ENCODE measurements at places on chromosomes 3 and 15.

- DNase-seq, result no peak
These were observed 848.8 kb upstream of the GBE1 start for GRCh38 chr3:82610236-82610635.

- DNase-seq, result no peak
These were observed 152.5 kb downstream of the MEX3B start for GRCh38 chr15:81893182-81893835.

DNA sequence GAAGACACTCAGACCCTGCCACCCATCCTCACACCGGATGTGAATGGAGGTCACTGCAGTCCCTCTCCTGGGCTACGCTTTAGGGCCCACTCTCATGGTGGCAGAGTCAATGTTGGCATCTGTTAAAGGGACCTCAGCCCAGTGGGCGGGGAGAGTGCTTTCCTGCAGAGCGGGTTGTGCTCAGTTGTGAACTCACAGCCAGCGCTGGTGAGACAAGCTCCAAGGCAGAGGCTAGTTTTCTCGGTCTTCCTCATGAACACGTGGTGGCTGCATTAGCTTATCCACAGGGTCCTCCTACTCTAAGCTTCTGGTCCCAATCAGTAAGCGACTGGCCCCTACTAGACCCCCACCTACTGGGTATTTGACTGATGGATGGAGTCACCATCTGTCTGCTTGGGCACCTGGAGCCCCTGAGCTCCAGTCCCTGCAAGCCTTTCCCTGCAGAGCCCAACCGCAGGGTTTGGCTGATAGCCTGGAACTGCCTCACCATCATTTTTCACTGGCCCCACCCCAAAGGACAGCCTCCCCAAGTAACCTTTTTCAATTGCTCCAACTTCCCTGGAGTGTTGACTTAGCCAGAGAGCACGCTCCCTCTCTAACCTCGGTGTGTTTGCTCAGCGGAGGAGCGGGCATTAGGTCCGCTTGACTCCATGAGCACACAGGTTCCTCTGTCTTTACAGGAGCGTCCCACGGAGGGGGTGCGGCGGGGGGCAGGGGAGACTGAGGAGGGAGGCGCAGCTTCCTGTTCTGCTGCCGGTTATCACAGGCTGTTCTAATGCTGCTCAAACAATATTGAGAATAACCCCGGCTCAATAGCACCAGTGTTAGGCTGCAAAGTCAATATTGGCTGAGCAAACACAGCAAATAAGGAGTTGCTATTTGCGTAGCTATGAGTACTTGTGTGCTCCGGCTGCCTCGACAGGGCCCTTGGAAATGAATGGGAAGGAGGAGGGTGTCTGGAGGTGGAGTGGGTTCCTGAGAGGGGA, 141.7 kb downstream of the RPLP1 start:
- no peak for DNase-seq

DNA sequence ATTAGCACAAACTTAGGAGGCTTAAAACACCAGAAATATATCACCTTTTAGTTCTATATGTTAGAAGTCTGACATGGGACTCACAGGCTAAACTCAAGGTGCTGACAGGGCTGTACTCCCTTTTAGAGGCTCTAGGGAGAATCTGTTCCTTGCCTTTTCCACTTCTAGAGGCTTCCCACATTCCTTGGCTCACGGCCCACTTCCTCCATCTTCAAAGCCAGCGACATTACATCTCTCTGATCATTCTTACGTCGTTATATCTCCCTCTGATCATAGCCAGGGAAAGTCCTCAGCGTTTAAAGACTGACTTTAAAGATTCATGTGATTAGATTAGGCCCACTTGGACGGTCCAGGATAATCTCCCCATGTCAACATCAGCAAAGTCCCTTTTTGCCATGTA, 166.3 kb downstream of the GREM1 start:
- DNase-seq, result no peak

- DNase-seq, result peak; percentile 36
These were observed 263.6 kb upstream of the HES1 start for GRCh38 chr3:193872265-193872753.

- DNase-seq, result no peak
These were observed 133.6 kb downstream of the CD47 start for GRCh38 chr3:107956991-107957900.

- no peak for DNase-seq
These were observed 179.3 kb downstream of the FNDC3B start for GRCh38 chr3:172218350-172219323.

DNA sequence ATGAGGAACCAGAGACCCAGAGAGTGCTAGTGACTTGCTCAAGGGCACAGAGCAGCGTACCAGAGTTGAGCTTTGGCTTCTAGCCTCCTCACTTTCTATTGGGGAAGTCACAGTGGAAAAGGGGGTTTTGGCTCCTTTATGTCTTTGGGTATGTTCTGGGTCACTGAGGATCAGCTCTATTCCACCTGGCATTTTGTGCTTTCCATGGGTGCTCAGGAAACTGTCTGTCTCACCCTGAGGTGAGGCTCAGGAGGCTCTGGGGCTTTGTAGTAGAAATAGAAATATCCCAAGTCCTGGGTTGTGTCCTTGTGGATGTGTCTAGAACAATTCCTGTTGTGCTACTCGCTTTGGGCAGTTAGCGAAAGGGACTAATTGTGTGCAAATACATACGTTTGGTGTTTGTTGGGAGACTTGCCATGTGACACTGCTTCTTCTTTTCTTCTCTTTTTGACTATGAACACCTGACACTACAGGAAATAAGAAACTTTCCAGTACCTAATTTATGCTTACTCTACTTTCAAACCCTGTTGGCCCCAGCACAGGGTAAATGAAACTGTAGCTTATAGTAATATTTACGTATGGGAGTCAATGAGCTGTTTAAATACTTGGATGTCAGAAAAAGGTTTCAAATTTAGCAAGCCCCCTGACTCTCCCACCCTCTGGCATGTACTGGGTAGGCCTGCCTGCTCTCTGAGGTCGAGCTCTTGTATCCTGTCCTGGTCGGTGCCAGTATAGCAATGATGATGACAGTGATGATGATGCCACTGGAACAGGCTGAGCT, 35.6 kb downstream of the SMAD3 start:
- peak; percentile 90 for DNase-seq

GRCh38 chr3:134364936-134365765, 9.1 kb downstream of the AMOTL2 start:
- DNase-seq, result no peak

- DNase-seq, result no peak
These were observed 532.9 kb upstream of the IL12A start for GRCh38 chr3:159455741-159456181.

GRCh38 chr3:16871915-16872842, 12.6 kb upstream of the PLCL2 start:
- DNase-seq, result no peak

- DNase-seq, result no peak
These were observed 315.3 kb upstream of the UBE2E2 start for GRCh38 chr3:22887664-22888291.

DNA sequence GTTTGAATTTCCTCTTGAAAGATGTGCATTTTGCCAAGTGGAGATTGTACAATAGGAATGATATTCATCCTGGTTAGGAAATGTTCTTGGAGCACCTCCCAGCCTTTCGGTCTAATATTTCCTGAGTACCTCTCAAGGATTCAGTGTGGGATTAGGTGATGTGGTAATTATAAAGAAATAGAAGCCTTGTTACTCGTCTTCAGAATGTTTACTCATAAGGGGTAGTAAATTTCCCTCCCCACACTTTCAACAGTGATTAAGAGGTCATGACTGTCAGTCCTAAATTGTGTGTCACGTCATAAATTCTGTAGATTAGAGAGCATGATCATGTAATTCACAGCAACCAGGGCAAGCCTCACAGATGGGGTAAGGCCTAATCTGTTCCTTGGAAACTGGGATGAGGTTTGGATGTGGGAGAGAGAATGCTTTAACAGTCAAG, 633.1 kb upstream of the TBL1XR1 start:
- no peak for DNase-seq

DNA sequence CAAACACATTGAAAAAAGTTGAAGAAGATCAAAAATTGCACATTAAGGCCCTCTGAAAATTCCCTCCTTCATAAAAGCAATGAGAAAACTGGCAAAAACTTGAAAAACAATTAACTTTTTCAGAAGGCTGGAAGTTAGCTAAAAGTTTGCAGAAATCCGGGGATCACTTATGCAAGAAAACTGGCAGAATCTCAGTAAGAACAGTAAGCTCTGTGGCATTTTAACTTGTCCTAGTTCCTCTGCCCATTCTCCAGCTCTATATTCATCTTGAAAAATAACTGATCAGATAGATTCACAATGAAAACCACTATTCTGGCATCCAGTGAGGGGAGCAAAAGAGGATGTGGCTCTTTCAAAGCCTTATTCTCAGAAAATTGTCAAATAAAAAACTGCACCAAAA, 566.8 kb downstream of the NTRK3 start:
- DNase-seq, result no peak

DNA sequence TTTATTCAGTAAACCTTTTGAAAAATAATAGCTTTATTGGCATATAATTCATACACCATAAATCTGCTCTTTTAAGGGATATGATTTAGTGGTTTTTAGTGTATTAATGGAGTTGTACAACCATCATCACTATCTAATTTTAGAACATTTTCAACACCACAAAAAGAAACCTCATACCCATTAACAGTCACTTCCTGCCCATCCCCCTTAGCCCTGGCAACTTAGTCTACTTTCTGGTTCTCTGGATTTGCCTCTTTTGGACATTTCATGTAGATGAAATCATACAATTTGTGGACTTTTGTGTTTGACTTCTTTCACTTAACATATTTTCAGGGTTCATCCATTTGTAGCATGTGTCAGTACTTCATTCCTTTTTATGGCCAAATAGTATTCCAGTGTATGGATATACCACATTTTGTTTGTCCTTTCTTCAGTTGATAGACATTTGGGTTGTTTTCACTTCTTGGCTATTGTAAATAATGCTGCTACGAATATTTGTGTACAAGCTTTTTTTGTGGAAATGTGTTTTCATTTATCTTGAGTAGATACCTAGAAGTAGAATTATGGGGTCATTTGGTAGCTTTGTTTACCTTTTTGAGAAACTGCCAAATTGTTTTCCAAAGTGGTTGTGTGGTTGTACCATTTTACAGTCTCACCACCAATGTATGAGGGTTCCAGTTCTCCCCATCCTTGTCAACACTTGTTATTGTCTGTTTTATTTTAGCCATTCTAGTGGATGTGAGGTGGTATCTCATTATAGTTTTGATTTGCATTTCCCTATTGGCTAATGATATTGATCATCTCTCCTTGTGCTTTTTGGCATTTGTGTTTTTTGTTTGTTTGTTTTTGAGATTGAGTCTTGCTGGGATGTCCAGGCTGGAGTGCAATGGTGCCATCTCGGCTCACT, 45.8 kb downstream of the SMAD3 start:
- DNase-seq, result no peak

DNA sequence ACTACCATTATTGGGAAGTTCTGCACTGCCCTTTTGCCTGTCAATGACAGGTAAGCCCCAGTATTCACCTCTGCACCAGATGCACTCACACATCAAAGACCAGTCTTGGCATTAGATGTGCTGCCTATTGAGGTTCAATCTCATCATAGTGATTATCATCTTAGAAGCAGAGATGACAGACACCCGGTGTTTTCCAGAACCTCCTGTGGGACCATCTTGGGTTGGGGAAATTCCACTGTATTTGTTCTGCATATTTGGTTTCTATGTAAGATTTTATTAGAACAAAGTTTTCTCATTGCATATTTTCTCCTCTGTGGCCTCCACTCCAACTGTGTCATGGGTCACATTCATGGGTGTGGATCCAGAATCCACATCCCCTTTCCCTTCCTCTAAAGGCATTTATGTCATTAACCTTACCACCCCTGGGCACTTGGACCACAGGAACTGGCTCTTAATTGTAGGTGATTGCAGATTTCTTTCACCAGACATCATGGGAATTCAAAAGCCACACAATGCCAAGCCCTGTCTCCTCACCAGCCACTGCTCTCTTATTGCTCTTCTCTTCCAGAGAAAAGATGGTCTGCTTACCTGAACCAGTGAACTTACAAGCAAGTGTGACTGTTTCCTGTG, 31.2 kb downstream of the PLA1A start:
- no peak for DNase-seq

DNA sequence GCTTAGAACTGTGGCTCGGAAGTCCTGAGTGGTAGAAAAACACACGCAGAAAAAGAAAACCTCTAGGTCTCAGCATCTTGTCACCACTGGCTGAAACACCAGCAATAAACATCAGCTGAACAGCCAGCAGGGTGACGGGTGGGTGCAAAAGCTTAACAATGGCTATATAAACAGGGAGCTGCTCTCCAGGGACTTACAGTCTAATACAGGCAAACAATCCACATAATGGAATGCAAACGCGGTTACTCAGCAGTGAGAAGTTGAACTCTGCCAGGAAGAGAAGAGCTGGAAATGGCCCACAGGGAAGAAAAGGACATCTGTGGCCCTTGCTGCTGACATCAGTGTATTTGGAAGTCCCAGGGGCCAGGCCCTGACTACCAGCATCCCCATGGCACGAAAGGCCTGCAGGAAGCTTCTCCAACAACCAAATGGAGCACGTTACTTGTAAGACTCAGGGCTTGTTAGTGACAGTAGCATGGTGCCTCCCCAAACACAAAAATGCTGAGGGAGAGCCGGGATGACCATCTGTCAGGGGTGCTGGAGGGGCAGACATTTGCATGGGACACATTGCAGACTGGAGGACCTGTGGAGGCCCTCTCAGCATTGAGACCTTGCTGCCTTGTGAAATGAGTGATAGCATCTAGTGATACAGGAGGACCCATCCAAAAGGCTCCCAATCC, 3.0 kb downstream of the HEG1 start:
- DNase-seq, result no peak

Measured in stimulated activated naive CD8-positive, alpha-beta T cell treated with anti-CD3 and anti-CD28 coated beads, Interleukin-15, amount 100 ng/mL, for 72 hours (primary cell).